ENCODE measurements at places on chromosomes 1 and 21.

DNA sequence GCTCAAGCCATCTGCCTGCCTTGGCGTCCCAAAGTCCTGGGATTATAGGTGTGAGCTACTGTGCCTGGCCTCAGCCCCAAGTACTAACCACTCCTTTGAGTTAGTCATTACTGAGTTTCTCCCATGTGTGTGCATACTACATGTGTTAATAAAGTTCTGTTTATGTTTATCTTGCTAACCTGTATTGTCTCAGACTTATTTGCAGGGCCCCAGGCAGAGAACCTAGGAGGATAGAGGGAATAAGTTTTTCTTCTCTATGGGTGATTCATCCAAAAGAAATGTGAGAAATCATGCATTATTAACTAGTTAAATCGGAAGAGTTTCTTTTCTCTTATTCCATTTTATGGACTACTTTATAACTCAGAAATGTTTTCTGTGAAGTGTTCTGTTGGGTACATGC is 203.9 kb upstream of the CACYBP start:
- no peak for DNase-seq

GRCh38 chr1:221751226-221751887 is 9.5 kb upstream of the DUSP10 start:
- DNase-seq = no peak

GRCh38 chr1:169682071-169682470 is 29.3 kb downstream of the SELL start:
- no peak for DNase-seq

GRCh38 chr1:200899954-200900867 is 5.5 kb downstream of the INAVA start:
- DNase-seq = no peak

Data from AG08396 (cell line).